NT2/D1 (cell line): ENCODE measurements at places on chromosomes 4 and X.

GRCh38 chrX:93977641-93978040, 303.6 kb downstream of the FAM133A start:
- DNase-seq, result no peak

GRCh38 chrX:123291623-123292022, 107.5 kb downstream of the GRIA3 start:
- no peak for DNase-seq

GRCh38 chr4:116023049-116023448, 909.6 kb upstream of the NDST4 start:
- no peak for DNase-seq

DNA sequence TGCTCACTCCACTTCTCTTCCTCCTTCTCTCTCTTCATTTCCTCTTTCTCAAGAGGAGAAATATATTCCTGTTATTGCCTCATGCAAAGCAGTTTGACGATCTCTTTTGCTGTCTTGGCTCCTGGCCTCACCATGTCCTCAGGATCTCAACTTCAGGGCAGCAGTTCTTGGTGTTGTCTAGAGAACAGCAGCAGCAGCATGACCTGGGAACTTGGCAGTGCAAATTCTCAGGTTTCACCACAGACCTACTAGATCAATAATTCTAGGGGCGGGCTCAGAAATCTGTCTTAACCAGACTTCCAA, 193.4 kb upstream of the EDNRA start:
- no peak for DNase-seq

DNA sequence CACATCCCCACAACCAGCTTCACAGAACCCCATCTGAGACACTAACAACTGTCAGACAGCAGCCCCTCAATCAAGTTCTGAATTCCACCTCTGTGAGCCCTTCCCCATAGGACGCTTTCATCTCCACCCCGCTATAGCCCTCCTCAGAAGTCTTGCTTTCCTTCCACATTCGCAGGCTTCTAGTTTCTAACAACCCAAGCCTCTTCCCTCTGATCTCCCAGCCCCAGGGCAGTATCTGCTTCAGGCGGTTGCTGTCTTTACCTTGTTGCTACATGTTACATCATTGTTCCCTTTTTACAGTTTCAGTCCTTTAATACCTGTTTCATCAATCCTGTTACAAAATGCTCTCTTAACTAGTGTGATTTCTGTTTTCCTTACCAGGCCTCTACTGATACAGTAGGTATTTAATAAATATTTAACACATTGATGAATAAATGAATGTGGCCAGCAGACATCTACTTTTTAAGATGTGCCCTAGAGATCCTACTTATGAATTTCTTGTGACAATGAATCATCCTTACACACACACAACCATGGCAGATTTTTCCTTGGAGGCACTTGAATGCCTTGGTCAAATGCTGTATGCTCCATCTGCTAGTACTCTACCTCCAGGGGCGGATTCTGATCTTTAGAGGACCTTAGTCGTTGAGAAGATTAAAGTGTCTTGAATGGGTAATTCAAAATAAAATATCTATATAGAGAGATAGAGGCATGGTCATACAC, 164.7 kb upstream of the SLIT2 start:
- no peak for DNase-seq

DNA sequence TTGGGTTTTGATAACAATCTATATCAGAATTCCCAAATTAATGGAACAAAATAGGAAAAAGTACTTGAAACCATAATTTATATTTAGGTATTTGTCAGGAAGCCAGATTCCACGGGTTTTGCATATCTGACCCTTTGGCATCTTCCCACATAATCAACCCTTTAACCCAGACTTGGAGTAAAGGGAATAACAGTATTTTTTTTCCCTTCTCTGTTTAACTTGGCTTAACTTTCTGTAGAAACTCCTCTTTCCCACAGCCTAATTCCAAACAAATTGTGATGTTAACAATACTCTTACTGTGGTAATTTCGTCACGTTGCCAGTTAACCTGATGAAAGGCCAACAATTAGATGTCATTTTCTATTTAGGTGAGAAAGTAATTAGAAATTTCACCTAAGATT, 49.4 kb upstream of the GUCY1A1 start:
- DNase-seq, result no peak

DNA sequence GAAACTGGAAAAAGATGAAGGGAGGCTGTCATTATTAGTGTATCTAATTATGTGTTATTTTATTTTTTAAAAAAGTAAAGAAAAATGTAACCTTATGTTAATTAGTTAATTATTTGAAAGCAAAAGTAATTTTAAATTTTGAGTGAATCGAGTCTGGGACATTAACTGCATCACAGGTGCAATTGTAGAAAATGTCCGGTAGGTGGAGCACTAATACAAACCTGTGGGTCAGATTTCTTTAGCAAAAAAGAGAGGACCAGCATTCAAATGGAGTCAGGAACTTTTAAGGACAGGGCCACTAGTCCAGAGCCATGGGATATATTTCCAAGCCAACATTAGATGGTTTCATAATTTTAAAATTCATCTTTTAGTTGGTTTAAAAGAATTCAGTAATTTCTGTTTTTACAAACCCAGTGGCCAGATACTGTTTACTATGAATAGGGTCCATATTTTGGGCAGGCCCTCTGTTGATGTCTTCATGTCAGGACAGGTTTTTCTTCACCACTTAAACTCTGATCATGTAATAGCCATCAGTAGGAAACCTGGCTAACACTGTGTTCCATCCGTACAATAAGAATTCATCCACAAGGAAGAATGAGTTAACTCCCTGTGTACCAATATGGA, 27.2 kb downstream of the BST1 start:
- peak; percentile 33 for DNase-seq

GRCh38 chr4:92522356-92522755, 218.6 kb downstream of the GRID2 start:
- no peak for DNase-seq

- DNase-seq, result no peak
Measured at GRCh38 chr4:110196871-110197528, 1.4 kb downstream of the ELOVL6 start.

DNA sequence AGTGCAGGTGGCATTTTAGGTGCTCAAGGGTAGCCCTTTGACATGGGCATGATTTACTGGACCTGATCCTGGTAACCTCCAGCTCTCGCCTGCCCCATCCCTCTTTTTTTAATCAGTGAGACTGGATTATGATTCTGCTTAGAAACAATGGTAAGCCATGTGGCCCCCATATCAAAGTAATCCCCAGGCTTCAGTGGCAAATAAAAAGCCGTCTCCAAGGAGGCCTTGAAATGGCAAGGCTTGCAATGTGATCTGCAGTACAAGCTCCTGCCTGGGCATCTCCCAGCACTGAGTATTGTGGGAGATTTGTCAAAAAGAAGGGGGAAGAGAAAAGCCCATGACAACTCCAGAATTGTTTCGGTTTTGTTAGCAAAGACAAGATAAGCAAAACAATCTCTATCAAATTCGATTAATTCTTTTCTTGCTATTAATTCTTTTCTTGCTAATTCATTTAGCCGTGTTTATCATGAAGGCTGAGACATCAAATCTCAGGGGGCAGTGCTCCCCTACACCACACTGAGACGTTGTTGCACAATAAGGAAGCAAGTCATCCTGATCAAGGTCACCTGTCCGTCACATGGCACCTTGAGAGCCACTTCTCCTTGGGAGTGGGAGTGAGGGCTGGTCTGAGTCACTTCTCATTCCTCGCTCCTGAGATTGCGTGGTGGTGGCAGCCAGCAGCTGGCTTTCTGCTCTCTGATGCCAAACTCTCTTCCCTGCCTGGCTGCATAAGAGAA, 312.7 kb upstream of the GATB start:
- no peak for DNase-seq

GRCh38 chr4:19944251-19944650, 307.5 kb upstream of the SLIT2 start:
- no peak for DNase-seq

GRCh38 chr4:138816875-138817274, 198.7 kb upstream of the NOCT start:
- DNase-seq, result no peak

- no peak for DNase-seq
Measured at GRCh38 chrX:23932046-23932445, 24.2 kb downstream of the CXorf58 start.

DNA sequence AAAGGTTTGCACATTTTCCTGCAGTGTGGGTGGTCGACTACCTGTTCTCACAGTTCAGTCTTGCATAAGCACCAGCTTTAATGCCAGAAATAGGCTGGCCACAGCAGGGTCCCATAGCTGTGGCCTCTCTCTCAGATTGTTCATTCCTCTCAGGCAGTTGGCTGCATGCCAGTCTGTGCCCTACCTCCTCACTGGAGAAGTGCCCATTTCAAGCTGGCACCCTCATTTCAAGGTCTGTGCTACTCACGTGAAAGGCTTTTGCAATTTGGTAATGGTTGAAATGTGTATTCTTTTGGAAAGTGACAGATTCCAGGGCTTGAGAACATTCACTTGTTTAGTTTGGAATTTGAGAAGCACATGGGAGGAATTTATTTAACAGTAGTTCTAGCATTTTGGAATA, 28.9 kb upstream of the MTMR1 start:
- DNase-seq, result no peak

DNA sequence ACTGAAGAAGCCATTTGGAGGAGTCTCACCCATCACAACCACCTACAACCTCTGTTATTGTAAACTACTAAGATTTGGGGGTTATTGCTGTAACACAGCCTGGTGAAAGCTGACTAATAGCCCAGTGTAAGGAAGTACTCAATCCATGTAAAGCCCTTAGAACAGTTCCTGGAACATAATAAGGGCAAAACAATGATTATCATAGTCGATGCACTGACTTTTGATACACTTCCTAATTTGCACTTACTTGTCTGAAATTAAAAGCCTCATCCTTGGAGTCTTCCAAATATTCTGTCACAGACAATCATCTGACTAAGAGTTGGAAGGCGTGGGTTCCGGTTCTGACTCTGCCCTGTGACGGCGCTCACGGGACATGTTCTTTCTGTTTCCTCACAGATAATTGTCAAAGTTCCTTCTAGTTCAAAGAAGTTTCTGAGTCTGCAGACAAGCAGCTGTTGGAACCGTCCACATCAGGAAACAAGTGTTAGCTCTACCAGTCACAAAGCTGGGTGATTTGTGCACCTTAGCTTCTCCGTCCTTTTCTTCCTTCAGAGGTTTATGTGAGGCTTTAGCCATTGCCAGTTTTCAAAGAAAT, 33.4 kb upstream of the RASGEF1B start:
- DNase-seq, result no peak

DNA sequence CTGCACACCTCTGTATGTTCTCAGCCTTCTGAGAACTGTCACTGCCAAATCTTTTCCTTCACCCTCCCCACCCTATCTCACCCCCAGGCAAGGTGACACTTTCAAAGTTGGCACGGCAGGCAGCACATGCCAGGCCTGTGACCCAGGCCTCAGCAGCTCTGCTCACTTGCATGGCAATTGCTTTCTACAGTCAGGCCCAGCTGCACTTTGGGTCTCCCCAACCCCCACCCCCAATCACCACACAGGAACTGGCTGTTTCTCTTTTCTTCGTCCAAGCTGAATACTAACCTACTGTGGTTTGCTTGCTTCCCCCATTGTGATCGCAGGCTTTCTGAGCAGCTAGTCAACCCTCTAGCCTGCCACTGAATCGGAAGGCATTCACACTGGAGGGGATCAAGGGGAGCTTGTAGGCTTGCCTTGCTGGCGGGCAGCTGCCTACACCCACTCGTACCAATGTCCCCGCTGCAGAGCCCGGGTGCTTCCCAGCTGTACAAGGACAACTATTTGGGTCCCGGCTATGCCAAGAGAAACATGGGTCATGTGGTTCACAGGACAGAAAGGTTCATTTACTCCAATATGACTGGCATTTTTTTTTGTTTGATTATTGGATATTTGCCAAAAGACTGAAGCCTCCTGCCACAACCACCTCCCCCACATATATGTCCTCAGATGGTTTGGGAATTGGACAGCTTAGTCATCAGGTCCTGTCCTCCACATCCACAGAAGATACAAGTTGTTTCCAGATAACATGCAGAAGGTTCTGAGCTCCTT, 28.1 kb downstream of the SLC25A43 start:
- DNase-seq, result no peak

- DNase-seq, result no peak
Measured at GRCh38 chr4:128858879-128859671, 49.6 kb downstream of the JADE1 start.

GRCh38 chr4:113604955-113605354, 156.6 kb downstream of the CAMK2D start:
- no peak for DNase-seq

DNA sequence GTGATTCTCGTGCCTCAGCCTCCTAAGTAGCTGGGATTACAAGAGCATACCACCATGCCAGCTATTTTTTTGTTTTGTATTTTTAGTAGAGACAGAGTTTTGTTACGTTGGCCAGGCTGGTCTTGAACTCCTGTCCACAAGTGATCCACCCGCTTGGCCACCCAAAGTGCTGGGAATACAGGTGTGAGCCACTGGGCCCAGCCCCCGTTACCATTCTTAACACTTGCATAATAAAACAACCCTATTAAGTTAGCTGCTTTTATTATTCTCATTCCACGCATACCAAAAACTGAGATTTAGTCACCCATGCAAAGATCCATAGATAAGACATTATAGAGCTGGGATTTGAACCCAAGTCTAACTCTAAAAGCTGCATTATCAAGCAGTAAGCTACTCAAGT, 6.0 kb upstream of the TEX13A start:
- peak; percentile 8 for DNase-seq

DNA sequence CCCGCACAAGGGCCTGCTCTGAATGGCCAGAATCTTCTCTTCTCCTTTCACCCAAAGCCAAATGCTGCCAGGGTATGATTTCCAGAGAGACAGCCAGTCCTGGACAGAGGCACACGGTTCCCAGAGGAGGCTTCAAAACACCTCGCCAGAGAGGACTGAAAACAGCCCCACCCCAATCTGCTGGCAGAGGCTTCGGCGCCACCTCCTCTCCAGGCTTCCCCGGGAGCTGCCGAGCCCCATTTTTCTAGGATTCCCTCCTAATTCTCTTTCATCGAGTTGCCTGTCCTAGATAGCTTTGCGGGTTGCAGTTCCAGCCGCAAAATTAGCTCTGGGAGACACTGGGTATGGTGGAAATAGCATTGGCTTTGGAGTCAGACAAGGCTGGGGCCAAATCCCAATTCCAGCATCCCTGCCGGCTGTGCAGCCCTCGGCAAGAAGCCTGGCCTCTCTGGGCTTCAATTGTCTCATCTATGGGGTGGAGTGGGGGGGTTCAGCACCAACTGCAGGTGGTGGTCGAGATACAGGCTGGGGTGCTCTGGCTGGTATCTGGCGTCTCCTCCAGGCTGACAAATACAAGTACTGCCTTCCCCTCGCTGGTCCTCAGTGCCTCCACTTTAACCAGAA, 22.6 kb downstream of the PPP2R2C start:
- DNase-seq, result no peak

GRCh38 chr4:108060686-108061321, 71.1 kb downstream of the HADH start:
- no peak for DNase-seq

GRCh38 chr4:165605811-165606210, 227.0 kb downstream of the CPE start:
- no peak for DNase-seq

- no peak for DNase-seq
Measured at GRCh38 chr4:125732632-125733031, 417.9 kb downstream of the FAT4 start.

GRCh38 chr4:147078875-147079658, 133.4 kb upstream of the TTC29 start:
- DNase-seq, result no peak

- no peak for DNase-seq
Measured at GRCh38 chr4:35966566-35966965, 277.7 kb downstream of the ARAP2 start.

GRCh38 chr4:111924696-111925095, 220.6 kb upstream of the FAM241A start:
- no peak for DNase-seq
